Fibroblast of lung (primary cell): ENCODE measurements at places on chromosomes 11 and 22. TPM values are rescaled to one million over a fixed set of nuclear protein-coding genes. Genes with fewer than 3 reads are reported as not detected.
A peak's percentile ranks its signal among the peaks of the same experiment; 100 is the strongest.

GRCh38 chr11:70732881-70733196 is 334.5 kb downstream of the CTTN start:
- no peak for DNase-seq

The ZNF143 gene
- 36.2 and 37.5 TPM in 2 replicates for total RNA-seq

The SPA17 gene
- total RNA-seq, result 10.0 and 18.0 TPM in 2 replicates

GRCh38 chr11:35529971-35530495 is 4.6 kb upstream of the PAMR1 start:
- peak; percentile 86 for DNase-seq

DNA sequence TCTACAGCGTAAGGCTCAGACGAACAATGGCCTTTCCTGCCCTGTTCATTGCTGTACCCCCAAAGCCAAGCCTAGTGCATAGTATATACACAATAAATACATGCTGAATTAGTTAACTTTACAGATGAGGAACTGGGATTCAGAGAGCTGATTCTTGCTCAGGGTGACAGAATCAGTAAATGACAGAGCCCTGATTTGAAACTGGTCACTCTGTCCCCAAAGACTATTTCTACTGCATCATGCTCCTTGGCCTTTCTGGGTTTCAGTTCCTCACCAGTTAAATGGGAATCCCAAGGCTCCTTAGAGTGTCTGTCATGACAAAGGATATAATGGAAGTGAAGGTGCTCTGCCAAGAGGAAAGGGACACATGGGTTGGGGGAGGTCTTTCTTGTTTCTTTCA is 50.5 kb upstream of the TSKU start:
- no peak for DNase-seq
